ENCODE measurements at places on chromosomes 5 and 9.

GRCh38 chr9:130530938-130531337, 48.4 kb upstream of the FUBP3 start:
- DNase-seq = no peak

DNA sequence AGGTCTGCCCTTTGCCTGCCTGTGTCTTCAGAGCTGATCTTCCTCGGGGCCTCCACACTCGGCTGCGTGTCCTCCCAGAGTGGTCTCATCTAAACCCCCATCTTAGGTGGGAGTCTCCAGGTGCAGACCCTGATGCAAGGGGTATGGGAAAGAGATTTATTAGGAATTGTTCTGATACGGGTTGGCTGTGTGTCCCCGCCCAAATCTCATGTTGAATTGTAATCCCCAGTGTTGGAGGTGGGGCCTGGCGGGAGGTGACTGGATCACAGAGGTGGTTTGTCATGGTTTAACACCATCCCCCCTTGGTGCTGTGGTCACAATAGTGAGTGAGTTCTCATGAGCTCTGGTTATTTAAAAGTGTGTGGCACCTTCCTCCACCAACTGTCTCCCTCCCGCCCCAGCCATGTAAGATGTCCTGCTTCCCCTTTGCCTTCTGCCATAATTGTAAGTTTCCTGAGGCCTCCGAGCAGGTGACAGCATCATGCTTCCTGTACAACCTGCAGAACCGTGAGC, 208.4 kb downstream of the AOPEP start:
- peak; percentile 27 for DNase-seq

- no peak for DNase-seq
Observed at GRCh38 chr9:131731237-131731636, 8.6 kb downstream of the RAPGEF1 start.

- DNase-seq = no peak
Observed at GRCh38 chr5:59800347-59800893, 93.1 kb downstream of the PDE4D start.

Data from KBM-7 (cell line).